ENCODE measurements at places on chromosomes 3 and 15. TPM values are rescaled to one million over a fixed set of nuclear protein-coding genes. Genes with fewer than 3 reads are reported as not detected.

DNA sequence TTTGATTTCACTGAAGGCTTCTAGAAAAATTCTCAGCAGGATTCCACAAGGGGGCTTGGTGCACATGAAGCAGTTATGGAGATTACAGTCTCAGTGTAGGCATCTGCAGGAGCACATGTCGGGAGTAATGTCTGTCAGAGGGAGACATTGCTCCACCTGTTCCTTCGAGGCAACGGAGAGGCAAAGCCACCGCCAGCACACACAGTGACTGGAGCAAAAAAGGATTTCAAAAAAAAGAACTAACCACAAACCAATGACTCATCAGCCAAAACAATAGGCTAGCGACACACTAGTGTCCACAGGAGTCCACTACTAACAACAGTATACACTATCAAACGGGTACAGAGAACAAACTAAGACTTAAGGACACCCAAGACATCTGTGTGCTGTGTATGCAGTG, 68.9 kb downstream of the NPTN start:
- no peak overlapping the region for H3K27ac ChIP-seq
- H3K4me3 ChIP-seq = no peak overlapping the region
- H3K4me1 ChIP-seq = peaks cover 5% of the 10 kb centered on the region
- DNase-seq = no peak
- H3K27me3 ChIP-seq = no peaks in the 10 kb centered on the region

- no peaks in the 10 kb centered on the region for H3K27me3 ChIP-seq
- no peak overlapping the region for H3K27ac ChIP-seq
- no peak for DNase-seq
- no peaks in the 10 kb centered on the region for H3K4me1 ChIP-seq
- H3K36me3 ChIP-seq = no peaks in the 10 kb centered on the region
Measured at GRCh38 chr3:126577261-126577660, 18.5 kb upstream of the C3orf22 start.

GRCh38 chr3:127746400-127747057, 73.8 kb downstream of the ABTB1 start:
- DNase-seq = peak; percentile 64
- H3K36me3 ChIP-seq = no peaks in the 10 kb centered on the region
- no peak overlapping the region for H3K4me3 ChIP-seq
- peak overlapping the region; percentile 64 for H3K27ac ChIP-seq
- no peaks in the 10 kb centered on the region for H3K27me3 ChIP-seq
- H3K4me1 ChIP-seq = peaks cover 43% of the 10 kb centered on the region

- peak overlapping the region; percentile 83 for H3K27ac ChIP-seq
- no peak overlapping the region for H3K4me3 ChIP-seq
- peak; percentile 41 for DNase-seq
- H3K36me3 ChIP-seq = no peaks in the 10 kb centered on the region
- no peaks in the 10 kb centered on the region for H3K27me3 ChIP-seq
- H3K4me1 ChIP-seq = peaks cover 10% of the 10 kb centered on the region
Measured at GRCh38 chr15:71410347-71410746, 295.1 kb downstream of the THSD4 start.

GRCh38 chr3:131914090-131914691, 120.6 kb downstream of the CPNE4 start:
- H3K36me3 ChIP-seq = no peaks in the 10 kb centered on the region
- H3K4me1 ChIP-seq = no peaks in the 10 kb centered on the region
- no peak overlapping the region for H3K27ac ChIP-seq
- H3K4me3 ChIP-seq = no peak overlapping the region
- no peaks in the 10 kb centered on the region for H3K27me3 ChIP-seq
- no peak for DNase-seq

DNA sequence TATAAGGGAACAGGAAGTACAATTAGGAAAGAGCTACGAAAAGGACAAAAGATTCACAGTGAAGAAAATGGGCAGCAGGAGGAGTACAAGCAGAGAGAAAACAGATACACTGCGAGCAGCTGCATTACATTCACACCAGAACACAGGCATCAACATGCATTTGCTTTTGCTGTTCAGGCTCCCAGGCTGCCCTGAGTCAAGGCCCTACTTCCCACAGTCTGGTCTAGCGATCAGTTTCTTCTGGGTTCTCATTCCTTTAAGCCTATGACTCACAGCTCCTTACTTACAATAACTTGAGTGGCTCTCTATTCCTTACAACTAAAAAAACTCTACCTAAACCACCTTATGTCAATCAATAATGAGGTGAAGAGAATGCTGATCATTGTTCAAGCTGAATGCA, 24.5 kb upstream of the ZNF445 start:
- no peak overlapping the region for H3K4me3 ChIP-seq
- no peak overlapping the region for H3K27ac ChIP-seq
- H3K4me1 ChIP-seq = no peaks in the 10 kb centered on the region
- H3K27me3 ChIP-seq = no peaks in the 10 kb centered on the region

DNA sequence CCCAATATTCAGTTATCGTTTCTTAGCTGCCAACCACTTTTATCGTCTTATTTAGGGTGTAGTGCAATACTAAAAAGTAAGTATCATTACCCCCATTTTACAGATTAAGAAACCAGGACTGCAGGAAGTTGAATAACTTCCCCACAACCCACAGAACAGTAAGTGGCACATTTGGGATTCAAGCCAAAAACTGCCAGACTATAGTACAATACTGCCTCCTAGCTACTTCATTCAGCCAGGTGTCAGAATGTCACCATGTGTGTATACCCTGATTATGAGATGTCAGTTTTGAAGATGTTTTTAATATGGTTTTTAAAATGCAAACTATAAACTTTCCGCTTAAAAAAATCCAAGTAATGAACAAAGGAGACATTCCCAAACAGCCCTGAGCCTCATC, 74.2 kb upstream of the PROK2 start:
- DNase-seq = no peak
- no peaks in the 10 kb centered on the region for H3K36me3 ChIP-seq
- H3K4me1 ChIP-seq = no peaks in the 10 kb centered on the region
- H3K27me3 ChIP-seq = no peaks in the 10 kb centered on the region
- no peak overlapping the region for H3K4me3 ChIP-seq

DNA sequence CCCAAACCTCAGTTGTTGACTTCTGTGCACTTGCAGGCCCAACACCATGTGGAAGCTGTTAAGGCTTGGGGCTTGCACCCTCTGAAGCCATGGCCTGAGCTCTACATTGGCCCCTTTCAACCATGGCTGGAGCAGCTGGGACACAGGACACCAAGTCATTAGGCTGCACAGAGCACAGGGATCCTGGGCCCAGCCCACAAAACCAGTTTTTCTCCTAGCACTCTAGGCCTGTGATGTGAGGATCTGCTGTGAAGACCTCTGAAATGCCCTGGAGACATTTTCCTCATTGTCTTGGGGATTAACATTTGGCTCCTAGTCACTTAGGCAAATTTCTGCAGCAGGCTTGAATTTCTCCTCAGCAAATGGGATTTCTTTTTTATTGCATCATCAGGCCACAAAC, 1255.7 kb downstream of the ZPLD1 start:
- no peak overlapping the region for H3K4me3 ChIP-seq
- H3K4me1 ChIP-seq = no peaks in the 10 kb centered on the region
- DNase-seq = no peak

DNA sequence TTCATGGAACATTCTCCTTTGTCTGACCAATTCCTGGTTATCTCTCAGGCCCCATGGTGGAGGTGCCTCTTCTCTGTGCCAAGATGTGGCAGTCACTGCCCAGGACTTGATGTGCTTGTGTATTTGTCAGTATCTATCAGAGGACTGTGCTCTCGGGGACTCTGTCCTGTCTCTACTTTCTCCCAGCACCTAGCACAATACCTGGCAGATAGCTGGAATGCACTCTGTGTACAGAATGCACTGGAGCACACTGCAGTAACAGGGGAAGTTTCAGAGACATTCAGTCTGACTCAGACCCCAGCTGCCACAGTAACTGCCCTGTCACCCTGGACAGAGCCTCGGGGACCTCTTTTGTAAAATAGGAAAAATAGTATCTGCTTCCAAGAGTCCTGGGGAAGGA, 34.6 kb upstream of the SV2B start:
- no peak overlapping the region for H3K4me3 ChIP-seq
- no peak for DNase-seq
- H3K36me3 ChIP-seq = no peaks in the 10 kb centered on the region
- H3K27ac ChIP-seq = no peak overlapping the region

GRCh38 chr15:61099020-61099810, 129.9 kb downstream of the RORA start:
- no peak overlapping the region for H3K4me3 ChIP-seq
- no peaks in the 10 kb centered on the region for H3K36me3 ChIP-seq
- no peaks in the 10 kb centered on the region for H3K27me3 ChIP-seq
- no peaks in the 10 kb centered on the region for H3K4me1 ChIP-seq

DNA sequence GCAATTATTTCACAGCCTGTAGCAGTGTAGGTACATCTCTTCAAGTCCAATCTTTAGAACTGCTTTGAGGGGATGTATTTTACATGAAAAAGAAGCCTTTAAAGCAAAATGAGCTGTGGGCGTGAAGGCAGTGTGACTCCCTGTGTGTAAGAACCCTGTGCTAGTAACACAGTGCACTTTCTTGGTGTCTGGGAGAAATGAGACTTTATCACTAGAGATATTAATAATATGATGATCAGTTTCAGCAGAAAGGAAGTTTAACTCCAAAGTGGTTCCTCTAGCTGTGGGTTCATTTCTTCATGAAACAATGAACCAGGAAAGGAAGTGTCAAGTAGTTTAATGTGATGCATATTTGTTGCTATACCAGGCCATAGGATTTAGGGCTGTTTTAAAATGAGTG, 41.5 kb downstream of the SLCO3A1 start:
- H3K4me1 ChIP-seq = no peaks in the 10 kb centered on the region
- H3K36me3 ChIP-seq = no peaks in the 10 kb centered on the region
- H3K27me3 ChIP-seq = no peaks in the 10 kb centered on the region
- no peak overlapping the region for H3K4me3 ChIP-seq
- no peak for DNase-seq
- H3K27ac ChIP-seq = no peak overlapping the region

DNA sequence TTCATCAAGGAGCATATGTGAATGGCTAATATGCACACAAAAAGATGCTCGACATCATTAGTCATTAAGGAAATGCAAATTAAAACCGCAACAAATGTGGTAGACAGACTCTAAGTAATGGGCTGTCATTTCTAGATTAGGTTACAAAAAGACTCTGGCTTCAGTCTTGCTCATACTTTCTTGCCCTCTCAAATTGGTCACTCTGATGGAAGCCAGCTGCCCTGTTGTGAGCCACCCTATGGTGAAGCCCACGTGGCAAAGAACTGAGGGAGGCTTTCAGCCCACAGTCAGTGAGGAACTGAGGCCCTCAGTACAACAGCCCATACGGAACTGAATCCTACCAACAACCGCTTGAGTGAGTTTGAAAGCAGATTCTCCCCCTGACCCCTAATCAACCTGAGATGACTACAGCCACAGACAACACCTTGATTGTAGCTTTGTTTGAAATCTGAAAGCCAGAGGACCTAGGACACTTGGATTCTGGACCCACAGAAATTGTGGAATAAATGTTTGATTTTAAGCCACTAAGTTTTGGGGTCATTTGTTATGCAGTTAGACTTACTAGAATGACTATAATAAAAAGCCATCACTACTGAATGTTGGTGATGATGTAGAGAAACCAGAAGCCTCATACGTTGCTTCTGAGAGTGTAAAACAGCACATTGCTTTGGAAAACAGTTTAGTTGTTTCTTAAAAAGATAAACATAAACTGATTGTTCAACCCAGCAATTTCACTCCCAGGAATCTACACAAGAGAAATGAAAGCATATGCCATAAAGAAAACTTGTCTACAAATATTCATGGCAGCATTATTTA, 45.7 kb downstream of the EHHADH start:
- no peaks in the 10 kb centered on the region for H3K36me3 ChIP-seq
- no peak overlapping the region for H3K4me3 ChIP-seq
- no peak overlapping the region for H3K27ac ChIP-seq
- DNase-seq = no peak
- no peaks in the 10 kb centered on the region for H3K27me3 ChIP-seq

GOLGA6L9 gene
- 2.6 TPM for total RNA-seq

BOC gene
- total RNA-seq = 22.5 TPM

SH3GL3 gene
- not detected for total RNA-seq

RASGRF1 gene
- 0.14 TPM for total RNA-seq

ISG20 gene
- 39.0 TPM for total RNA-seq

IQCH gene
- total RNA-seq = 5.2 TPM

TEX55 gene
- total RNA-seq = not detected

NANOGP8 gene
- not detected for total RNA-seq

INSYN1 gene
- 2.8 TPM for total RNA-seq

Measured in transverse colon (tissue), 4 donors.